ENCODE measurements at places on chromosomes 13 and 19. TPM values are rescaled to one million over a fixed set of nuclear protein-coding genes. Genes with fewer than 3 reads are reported as not detected.

The AP2A1 gene
- total RNA-seq, result 126 TPM

The CEBPA gene
- total RNA-seq, result 110 TPM

- H3K4me3 ChIP-seq, result no peak overlapping the region
- no peak for DNase-seq
- H3K27me3 ChIP-seq, result no peaks in the 10 kb centered on the region
- no peak overlapping the region for H3K27ac ChIP-seq
- H3K36me3 ChIP-seq, result no peaks in the 10 kb centered on the region
- no peaks in the 10 kb centered on the region for H3K4me1 ChIP-seq
Measured at GRCh38 chr13:107322228-107322627, 754.3 kb upstream of the ARGLU1 start.

GRCh38 chr13:50914848-50915247, 5.3 kb downstream of the RNASEH2B start:
- no peak for DNase-seq
- no peak overlapping the region for H3K27ac ChIP-seq
- no peaks in the 10 kb centered on the region for H3K27me3 ChIP-seq
- H3K4me1 ChIP-seq, result peaks cover 13% of the 10 kb centered on the region
- no peak overlapping the region for H3K4me3 ChIP-seq

GRCh38 chr19:42349378-42350107, 24.1 kb downstream of the MEGF8 start:
- no peak overlapping the region for H3K27ac ChIP-seq
- no peaks in the 10 kb centered on the region for H3K36me3 ChIP-seq
- no peaks in the 10 kb centered on the region for H3K27me3 ChIP-seq
- no peak overlapping the region for H3K4me3 ChIP-seq

- peaks cover 6% of the 10 kb centered on the region for H3K4me1 ChIP-seq
- no peak overlapping the region for H3K27ac ChIP-seq
- H3K36me3 ChIP-seq, result no peaks in the 10 kb centered on the region
- H3K27me3 ChIP-seq, result no peaks in the 10 kb centered on the region
- no peak overlapping the region for H3K4me3 ChIP-seq
Measured at GRCh38 chr13:68261105-68261504, 1031.0 kb upstream of the PCDH9 start.

GRCh38 chr13:26197298-26197697, 24.8 kb downstream of the RNF6 start:
- no peak overlapping the region for H3K4me3 ChIP-seq
- H3K27me3 ChIP-seq, result no peaks in the 10 kb centered on the region
- H3K4me1 ChIP-seq, result peaks cover 8% of the 10 kb centered on the region
- no peaks in the 10 kb centered on the region for H3K36me3 ChIP-seq
- no peak overlapping the region for H3K27ac ChIP-seq

- H3K4me3 ChIP-seq, result no peak overlapping the region
- H3K36me3 ChIP-seq, result no peaks in the 10 kb centered on the region
- DNase-seq, result no peak
- H3K27me3 ChIP-seq, result no peaks in the 10 kb centered on the region
Measured at GRCh38 chr19:18900700-18901481, 4.9 kb upstream of the CERS1 start.

- H3K27ac ChIP-seq, result no peak overlapping the region
- H3K4me1 ChIP-seq, result peaks cover 29% of the 10 kb centered on the region
- H3K27me3 ChIP-seq, result no peaks in the 10 kb centered on the region
- no peaks in the 10 kb centered on the region for H3K36me3 ChIP-seq
Measured at GRCh38 chr19:47156861-47157430, 26.3 kb downstream of the SAE1 start.

- H3K27me3 ChIP-seq, result no peaks in the 10 kb centered on the region
- peak overlapping the region; percentile 50 for H3K27ac ChIP-seq
- H3K4me3 ChIP-seq, result peak overlapping the region; percentile 57
Measured at GRCh38 chr19:17328517-17329365, 5.9 kb downstream of the ANO8 start.

Data from Caco-2 (cell line).